ENCODE measurements at places on chromosomes 5 and 9. TPM values are rescaled to one million over a fixed set of nuclear protein-coding genes. Genes with fewer than 3 reads are reported as not detected.

DNA sequence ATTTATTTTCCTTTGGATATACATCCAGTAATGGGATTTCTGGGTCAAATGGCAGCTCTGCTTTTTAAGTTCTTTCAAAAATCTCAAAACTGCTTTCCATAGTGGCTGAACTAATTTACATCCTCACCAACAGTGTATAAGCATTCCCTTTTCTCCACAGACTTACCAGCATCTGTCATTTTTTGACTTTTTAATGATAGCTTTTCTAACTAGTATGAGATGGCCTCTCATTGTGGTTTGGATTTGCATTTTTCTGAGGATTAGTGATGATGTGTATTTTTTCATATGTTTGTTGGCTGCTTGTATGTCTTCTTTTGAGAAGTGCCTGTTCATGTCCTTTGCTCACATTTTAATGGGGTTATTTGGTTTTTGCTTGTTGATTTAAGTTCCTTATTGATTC lies 90.0 kb upstream of the HMHB1 start:
- DNase-seq, result no peak

The ZSWIM6 gene
- 8.1 TPM for total RNA-seq

The NIM1K gene
- 0.14 TPM for total RNA-seq

The PPP2R2B gene
- 0.43 TPM for total RNA-seq

GRCh38 chr5:147472664-147473475 lies 37.0 kb downstream of the DPYSL3 start:
- DNase-seq, result no peak

The DNAI1 gene
- not detected for total RNA-seq

The GRIA1 gene
- not detected for total RNA-seq

The ENHO gene
- total RNA-seq, result 0.51 TPM

DNA sequence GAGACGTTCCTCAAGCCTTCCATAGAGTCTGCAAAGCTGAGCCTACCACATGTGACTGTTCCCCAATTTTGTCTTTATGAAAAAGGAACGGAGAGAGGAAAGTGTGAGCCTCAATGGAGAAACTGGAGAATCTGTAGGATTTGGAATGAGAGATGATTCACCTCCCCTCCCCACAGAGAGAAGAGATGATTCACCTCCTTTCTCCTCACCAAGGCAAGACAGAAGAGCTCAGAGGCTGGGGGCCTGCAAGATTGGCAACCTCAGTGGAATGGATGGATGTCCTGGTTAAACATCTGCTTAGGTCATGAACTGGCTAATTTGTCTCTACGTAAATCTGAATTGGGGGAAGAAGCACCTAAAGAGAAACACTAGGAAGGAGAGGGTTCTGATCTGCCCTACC lies 17.0 kb upstream of the MOCS2 start:
- no peak for DNase-seq

The FCN1 gene
- 5.7 TPM for total RNA-seq

The RNF183 gene
- total RNA-seq, result not detected

The DMRT1 gene
- total RNA-seq, result not detected

The SLC6A19 gene
- total RNA-seq, result not detected

The GOLGA2 gene
- 76.4 TPM for total RNA-seq

DNA sequence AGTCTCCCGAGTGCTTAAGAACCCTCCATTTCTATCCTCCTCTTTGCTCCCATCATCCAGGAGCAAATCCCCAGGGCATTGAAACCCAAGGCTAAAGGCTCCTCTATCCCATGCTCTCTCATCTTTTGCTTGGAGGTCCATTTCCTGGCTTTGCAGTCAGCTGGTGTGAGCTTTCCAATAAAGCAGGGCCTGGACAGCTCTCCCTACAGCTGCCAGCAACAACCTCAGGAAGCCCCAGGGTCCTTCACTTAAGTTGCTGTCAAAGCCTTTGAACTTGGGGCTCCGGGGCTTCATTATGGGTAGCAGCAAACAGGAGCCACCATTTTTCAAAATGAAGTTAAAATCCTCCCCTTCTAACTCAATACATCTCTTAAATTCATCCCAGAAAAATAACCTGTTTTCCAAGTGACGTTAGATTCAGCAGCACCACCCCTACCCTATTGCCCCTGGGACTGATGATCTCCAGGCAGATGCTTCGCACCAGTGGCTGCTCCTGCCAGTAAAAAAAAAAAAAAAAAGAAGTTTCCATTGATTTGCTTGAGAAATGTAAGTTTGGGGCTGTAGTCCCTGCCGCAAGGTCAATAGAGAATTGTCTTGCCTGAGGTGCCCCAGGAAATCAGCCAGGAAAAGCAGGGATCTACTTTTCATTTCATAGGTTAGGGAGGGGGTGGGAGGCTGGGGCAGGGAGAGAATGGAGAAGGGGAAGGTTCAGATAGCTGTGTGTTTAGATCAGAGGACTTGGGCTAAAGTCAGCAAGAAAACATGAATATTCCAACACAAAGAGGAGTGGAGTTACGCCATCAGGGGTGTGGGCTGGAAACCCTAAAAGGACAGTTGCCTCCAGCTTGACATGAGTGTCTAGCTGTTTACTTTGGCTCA lies 83.8 kb upstream of the IL6ST start:
- no peak for DNase-seq

DNA sequence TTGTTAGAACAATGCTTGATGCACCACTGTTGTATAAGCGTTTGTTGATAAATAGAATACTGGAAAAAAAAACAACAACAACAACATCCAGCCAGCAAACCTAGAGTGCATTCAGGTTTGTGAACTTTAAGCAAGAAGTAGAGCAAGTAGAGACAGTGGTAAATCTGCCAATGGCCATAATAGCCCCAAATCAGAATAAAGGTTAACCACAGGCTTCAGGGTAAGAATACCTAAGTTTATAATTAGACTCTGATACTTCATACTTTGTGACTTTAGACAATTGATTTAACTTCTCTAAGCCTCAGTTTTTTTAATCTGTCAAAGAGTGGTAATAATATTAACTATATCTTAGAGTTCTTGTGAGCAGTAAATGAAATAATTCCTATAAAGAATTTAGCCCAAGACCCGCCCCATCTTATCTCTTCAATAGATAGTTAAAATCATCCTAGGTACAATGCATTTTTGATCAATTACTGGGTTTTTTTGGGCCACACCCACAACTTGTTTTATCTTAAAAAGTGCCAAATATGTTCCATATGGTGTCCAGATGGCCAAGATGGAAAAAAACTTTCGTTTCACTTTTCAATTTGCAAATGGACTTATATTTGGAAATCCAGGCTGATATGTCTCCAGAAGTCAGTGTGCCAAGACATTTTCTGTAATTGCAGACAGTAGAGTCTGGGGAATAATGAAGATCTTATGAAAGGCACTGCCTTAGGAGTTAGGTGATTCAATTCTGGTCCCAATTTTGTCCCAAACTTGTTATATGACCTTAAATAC lies 24.5 kb upstream of the DPYSL3 start:
- no peak for DNase-seq

- no peak for DNase-seq
These were observed 250.4 kb upstream of the CHD1 start for GRCh38 chr5:99179206-99179605.

DNA sequence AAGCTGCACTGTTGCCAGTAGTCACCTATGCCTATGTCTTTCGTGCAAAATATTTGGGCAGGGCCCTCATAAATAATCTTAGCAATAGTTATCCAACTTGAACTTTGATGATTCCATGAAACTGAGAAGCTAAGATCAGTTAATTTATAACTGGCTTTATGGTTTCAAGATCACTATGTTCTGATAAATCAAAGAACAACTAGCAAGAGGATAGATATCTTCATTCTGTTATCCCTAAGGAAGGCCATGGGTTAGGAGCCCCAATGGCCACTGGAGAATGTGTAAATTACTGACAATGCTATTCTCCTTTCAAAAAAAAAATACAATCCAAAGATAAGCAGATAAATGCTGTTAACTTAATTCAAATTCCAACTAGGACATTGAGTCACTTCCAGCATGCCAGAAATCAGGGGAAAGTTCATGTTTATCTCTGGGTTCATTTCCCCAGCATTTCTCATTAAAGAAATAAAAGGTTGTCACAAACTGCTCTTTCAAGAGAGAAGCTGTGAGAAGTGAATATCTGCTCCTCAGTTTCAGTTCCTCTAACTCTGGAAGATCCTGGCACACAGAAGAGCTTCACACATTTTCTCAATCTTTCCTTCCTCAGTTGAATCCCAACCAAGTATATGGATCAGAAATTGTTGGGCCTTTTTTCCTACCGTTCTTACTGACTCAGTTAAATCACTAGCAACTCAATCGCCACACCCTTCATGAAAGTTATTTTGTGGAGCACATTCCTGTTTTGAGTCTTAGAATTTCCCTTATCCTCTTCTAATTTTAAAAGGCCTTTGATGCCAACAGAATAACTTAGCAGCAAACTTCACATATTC lies 59.6 kb upstream of the SLC1A1 start:
- no peak for DNase-seq

DNA sequence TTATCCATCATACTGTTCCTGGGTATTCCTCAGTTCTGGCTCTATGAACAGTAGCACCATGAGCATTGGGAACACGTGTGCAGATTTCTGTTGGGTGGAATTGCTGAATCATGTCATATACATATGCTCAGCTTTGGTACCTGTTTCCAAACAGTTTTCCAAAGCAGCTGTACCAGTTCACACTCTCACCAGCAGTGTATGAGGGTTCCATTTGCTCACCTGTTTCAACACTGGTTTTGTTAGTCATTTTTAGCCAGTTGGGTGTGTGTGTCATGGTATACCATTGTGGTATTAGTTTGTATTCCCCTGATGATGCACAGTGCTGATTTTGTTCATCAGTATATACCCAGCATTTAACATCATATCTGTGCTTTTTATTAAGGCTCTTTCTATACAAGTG lies 56.7 kb upstream of the ECM2 start:
- DNase-seq, result no peak

DNA sequence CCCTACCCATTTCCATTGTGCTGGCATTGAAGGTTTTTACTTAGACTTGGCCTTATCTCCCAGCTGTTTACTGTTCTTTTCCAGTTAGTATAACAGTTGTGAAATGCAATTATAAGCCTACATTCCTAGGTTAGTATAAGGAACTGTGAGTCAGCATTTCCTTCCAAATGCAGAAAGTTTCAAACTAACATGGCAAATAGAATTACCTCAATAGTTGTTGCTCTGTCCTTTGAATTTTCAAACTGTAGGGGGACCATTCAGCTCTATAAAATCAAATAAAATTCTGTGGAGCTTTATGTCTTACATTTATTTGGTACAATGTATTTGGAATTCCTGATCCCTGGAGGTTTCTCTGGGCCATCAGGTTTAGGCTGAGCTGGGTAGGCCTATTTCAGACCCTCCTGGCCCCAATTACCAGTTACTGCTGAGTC lies 47.2 kb downstream of the ARHGEF28 start:
- DNase-seq, result no peak

DNA sequence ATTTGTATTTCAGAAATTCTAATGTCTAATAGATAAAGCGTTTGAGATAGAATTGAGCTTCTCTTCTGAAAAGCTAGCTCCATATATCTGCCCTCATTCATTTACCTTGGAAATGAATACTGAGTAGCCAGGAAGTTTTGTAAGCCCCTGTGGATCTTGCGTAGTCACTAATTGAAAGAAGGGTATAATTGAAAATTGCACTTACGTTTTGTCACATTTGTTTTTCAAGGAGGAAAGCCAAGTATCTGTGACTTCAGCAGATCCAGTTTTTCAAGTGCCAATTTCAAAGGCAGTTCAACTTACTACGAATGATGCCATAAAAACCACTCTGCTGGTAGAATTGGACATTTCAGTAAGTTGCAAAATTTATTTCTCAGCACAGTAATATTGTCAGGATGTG lies 14.0 kb downstream of the MTRR start:
- DNase-seq, result no peak

DNA sequence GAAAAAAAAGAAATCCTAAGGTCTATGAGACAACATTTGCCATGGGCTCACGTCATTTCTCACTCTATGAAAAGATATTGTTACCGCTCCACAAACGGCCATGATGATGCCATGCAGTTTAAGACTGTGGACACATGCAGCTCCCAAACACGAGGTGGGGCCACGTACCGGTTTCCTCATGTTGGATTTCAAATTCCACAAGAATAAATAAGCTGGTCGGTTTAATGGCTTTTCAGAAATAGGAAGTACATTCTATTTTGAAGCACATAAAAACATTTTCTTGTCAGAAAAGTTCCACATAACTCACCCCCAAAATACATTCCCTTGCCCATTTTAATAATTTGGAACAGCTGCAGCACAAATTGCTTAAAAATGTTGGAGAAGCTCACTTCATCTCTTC lies 130.6 kb downstream of the MYO10 start:
- DNase-seq, result no peak

DNA sequence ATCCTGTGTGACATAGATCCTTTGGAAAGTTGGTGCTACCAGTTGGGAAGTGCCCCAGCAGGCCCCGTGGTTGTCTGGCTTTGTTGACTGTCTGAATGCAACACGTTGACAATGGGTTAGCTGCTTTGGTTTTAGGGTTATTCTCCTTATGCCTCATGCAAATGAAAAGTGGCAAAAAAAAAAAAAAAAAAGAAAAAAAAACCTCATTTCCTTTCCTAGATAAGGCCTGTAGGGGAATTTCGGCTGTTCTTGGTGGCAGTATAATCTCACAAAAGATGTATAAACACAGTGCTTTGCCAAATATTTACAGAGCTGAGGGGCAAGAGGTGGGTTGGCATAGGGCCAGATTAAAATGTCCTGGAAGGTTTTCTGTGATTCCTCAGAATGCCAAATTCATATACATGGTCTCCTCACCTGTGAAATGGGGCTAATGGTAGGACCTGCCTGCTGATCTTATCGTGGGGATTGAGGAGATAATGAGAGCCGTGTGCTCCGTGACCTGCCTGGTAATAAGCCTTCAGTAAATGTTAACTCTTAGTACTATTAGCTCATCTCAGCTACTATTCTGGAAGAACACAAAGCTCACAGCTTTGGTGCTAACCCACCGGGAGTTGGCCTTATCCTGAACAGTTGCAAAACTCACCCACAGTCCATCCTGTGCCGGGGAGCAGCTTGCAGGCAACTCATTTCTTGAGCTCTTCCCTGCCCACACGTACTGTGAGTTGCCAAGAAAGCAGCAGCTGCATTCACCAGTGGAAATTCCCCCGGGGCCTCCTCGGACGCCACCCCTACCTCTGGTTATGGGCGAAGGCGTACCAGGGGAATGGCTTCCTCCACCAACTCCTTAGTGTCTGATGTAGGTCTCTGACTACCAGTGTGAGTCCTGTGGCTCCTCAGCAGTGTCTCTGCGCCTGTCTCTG lies 220.3 kb downstream of the NR3C1 start:
- DNase-seq, result peak; percentile 73

GRCh38 chr5:121292664-121293063 lies 559.0 kb upstream of the FTMT start:
- DNase-seq, result no peak

GRCh38 chr9:130183133-130183762 lies 11.0 kb downstream of the NCS1 start:
- no peak for DNase-seq

The ITK gene
- total RNA-seq, result 0.51 TPM

DNA sequence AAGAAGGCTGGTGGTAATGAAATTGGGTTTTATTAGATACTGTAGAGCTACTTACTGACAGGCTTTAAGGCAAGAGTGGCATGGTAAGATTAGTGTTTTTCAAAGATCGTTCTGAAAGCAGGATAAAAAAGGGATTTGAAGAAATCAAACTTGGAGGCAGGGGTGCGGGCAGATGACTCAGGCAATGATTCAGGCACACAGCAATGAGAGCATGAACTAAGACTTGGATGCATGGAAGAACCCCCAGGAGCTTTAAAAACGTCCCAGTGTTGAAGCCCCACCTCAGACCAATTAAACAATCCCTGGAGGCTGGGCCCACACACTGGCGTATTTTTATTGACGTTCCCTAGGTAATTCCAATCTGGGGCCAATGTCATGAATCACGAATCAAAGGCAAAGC lies 102.5 kb downstream of the SREK1 start:
- DNase-seq, result no peak

- peak; percentile 91 for DNase-seq
These were observed at the start of gene NEURL1B for GRCh38 chr5:172640822-172641358. Gene NEURL1B, plus strand, starts transcription at chr5:172641263. Its CDS starts 144 bp downstream, at chr5:172641407.

Data from Right ventricle myocardium inferior (tissue), 1 donor.